ENCODE measurements at places on chromosomes 4 and X.

GRCh38 chrX:115533485-115533884 is 27.5 kb upstream of the PLS3 start:
- DNase-seq, result no peak

GRCh38 chr4:113646442-113646822 is 115.1 kb downstream of the CAMK2D start:
- no peak for DNase-seq

GRCh38 chr4:42399393-42399792 is 2.1 kb downstream of the SHISA3 start:
- no peak for DNase-seq

DNA sequence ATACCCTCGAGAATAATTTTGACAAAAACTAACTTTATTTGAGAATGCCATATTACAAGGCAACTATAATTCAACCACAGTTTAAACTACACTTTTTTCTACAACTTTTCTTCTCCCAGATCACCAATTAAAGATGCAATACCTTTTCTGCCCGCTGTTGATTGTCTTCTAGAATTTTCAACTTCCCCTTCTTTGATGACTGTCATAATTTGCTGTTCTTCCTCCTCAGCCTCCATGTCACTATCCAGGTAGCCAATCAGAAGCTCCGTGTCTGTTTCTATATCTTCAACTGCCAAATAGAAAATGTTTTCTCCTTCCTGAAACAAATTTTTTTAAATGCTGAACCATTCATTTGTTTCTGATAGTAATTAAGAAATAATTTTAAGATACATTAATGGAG is 101.5 kb downstream of the PRDM5 start:
- DNase-seq, result no peak

GRCh38 chrX:93420090-93420489 is 253.3 kb downstream of the NAP1L3 start:
- DNase-seq, result no peak

DNA sequence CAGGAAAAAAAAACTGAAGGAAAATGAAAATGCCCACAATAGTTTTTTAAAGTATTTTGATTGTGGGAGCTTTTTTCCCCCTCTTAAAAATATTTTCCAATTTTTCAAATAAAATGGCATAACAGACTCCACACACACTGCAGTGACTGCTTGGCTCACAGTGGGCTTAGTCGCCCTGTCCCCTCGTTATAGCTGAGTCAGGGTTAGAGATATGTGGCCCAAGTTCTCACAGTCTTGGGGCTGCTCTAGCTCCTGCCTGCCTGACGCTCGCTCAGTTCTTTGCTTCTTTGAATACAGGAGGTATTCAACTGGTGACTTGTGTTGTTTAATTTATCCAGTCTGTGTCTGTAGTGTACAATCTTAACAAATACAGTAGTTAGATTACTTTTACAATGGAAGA is 47.7 kb downstream of the BEND2 start:
- DNase-seq, result no peak

Data from stimulated activated CD4-positive, alpha-beta T cell treated with anti-CD3 and anti-CD28 coated beads, Interleukin-15, amount 100 ng/mL, for 1 hour (primary cell).